Inflammatory macrophage treated with lipopolysaccharide for 4 hours (primary cell): ENCODE measurements at places on chromosomes 7 and 10.

GRCh38 chr10:4067531-4067930 lies 282.5 kb upstream of the KLF6 start:
- DNase-seq = peak; percentile 96

- no peak for DNase-seq
Measured at GRCh38 chr7:36017111-36017510, 135.9 kb upstream of the EEPD1 start.

DNA sequence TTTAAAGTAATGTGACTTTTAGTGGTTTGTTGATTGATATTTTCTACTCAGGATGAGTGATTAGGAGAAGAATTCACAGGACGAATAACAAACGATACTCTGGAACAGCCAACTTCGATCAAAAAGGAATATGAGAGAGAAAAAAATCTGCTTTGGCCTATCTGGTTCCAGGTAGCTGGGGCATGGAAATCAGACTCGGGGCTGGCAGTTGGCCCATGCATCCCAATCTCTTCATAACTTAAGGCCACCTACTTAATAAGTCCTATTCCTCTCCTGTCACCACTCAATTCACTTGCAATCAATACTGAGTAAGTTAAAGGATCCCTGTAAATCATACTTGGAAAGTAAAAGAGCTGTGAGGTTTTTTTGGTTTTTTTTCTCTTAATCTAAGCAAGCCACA lies 1116.2 kb downstream of the SORCS3 start:
- DNase-seq = no peak

DNA sequence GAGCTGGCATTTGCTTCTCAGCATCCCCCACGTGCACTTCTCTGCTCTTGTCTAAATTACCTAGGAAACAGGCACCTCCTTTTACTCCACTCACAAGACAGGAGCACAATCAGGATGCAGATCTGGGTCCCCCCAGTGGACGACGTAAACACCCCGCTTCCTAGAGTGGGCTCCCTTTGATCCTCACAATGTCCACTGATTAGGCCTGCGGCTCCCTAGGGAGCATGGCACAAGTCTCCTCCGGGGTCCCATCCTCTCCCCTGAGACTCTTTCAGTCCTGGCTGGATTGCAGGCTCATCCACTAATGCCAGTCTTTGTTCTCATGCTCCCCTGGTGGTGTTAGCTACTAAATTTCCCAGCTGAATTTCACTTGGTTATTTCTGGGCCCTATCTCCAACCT lies 98.3 kb downstream of the GLI3 start:
- DNase-seq = no peak

GRCh38 chr10:71771821-71772617 lies 1.3 kb downstream of the VSIR start:
- DNase-seq = peak; percentile 42

DNA sequence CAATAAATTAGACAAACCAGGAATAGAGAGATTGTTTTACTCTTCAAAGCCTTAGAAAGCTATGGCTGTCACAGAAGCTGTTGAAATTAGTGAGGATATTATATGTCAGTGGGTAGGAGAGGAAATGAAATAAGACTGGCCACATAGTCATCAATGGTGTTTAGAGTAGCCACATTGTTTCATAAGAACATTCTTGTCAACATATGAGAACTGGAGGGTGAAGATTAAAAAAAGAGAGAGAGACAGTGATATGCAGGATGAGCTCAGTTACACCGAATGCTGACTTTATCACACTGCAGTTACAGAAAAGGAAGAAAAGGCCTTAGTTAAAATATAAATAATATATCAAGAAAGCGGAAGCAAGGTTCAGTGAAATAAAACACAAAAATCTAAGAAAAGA lies 412.0 kb downstream of the CNTNAP2 start:
- DNase-seq = no peak

- DNase-seq = peak; percentile 60
Measured at GRCh38 chr10:73887294-73888039, 13.1 kb upstream of the CAMK2G start.

DNA sequence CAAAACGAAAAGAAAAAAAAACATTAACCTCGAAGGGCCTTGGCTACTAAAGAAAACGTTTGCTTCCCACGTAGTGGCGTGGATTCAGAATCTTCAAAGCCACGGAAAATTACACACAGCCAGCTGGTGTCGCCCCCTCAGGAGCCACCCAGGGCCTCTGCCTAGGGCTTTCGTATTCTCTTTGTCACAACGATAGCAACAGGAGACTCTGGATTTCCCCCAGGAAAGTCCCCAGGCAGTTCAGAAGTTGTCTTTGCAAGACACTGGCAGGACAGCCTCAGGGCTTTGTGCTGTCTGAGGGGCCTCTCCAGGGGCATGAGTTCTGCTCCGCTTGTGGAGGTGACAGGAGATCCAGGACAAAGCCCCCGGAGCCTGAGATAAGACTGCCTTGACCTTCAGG lies 150.2 kb upstream of the INSYN2A start:
- no peak for DNase-seq

GRCh38 chr7:106006906-106007305 lies 43.8 kb downstream of the CDHR3 start:
- no peak for DNase-seq

DNA sequence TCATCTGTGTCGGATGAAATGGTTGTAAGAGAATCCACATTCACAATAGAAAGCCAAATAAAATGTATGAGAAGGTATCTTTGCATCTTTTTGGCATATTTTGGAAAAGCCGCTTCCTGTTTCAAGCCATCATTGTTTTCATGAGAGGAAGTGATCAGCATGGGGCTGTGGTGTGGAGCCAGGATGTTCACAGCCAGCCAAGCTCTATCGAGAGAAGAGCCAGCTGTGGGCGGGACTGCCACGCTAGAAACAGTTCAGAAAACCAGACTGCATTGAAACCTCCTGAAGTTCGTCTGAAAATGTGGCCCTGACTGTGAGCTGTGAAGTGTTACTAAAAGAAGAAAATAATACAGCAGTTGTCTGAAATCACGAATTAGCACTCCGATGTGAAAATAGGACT lies 21.2 kb upstream of the NPS start:
- no peak for DNase-seq

- no peak for DNase-seq
Measured at GRCh38 chr10:116511365-116511764, 34.4 kb upstream of the PNLIP start.

GRCh38 chr10:94213001-94213530 lies 149.7 kb downstream of the NOC3L start:
- DNase-seq = no peak

- DNase-seq = no peak
Measured at GRCh38 chr10:68878496-68878895, 22.6 kb upstream of the DDX50 start.

DNA sequence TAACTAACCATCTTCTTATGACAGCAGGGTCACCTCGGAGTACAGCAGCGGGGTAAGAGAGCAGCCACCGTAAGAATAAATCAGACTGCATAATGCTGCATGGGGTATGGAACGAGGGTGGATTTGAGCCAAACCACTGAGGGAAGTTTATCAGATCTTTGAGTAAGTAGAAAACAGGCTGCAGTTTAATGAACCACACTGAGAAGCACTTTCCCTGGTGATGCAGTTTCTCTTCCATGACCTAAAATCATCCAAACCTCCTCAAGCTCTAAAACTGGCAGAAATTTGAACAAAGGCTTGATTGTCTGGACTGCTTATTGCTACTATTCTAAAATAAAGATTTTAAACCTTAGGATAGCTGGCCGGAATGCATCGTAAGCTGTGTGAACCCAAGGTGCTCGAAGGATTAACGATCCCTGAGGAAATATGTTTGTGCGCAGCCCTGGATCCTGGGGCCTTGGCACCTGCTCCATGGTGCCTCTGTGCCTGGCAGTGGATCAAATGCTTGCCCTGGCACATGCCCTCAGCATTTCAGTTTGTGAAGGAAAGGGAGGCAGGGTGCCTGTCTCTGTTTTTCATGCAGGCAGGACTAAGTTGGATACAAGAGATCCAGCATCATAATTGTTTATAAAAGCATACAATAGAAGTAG lies 322.7 kb downstream of the LHFPL3 start:
- DNase-seq = no peak

GRCh38 chr10:86803156-86803555 lies 46.7 kb downstream of the BMPR1A start:
- no peak for DNase-seq

DNA sequence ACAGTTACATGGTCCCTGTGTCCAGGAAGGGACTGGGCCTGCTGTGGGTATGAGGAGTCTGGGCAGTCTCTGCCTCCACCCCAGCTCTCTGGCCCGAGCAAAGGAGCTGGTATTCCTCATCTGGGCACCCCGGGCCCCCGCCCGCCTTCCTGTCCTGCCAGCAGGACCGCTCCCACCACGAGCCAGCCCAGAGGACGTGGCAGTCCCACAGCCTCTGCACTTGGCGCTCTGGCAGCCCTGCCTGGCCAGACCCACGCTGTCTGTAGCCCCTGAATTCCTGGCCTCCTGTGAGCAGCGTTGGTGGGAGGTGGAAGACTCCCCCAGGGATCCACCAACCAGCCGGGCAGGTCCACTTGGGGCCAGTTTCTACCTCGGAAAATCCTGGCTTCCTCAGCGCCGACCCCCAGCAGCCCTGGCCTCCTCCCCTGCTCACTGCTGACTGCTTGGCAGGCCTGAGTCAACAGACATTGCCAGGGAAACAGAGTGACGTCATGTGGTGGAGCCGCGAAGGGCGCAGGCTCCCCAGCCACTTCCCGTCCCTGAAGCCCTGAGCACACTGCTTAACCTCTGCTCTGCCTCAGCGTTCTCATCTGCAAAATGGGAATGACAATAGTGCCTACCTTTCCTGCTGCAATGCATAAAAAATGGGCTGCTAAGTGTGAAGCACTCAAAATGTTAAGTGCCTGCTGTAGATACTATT lies 21.6 kb upstream of the LIMK1 start:
- peak; percentile 87 for DNase-seq

GRCh38 chr10:35355971-35356724 lies 19.8 kb downstream of the CCNY start:
- DNase-seq = peak; percentile 74

DNA sequence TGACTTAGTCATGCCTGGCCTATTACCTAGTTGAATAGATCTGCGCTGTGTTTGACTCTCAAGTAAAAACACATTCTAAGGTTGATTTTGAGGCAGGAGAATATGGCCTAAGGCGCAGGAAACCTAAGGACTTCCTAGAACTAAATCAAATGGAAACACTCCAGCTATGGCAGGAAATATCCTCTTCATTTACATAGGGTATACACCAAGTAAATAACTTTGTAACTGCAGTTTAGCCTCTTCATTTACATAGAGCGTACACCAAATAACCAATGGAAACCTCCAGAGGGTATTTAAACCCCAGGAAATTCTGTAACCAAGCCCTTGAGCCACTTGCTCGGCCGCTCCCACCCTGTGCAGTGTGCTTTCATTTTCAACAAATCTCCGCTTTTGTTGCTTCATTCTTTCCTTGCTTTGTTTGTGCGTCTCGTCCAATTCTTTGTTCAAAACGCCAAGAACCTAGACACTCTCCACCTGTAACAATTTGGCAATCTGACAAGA lies 35.6 kb upstream of the XRCC2 start:
- DNase-seq = no peak
